ENCODE measurements at places on chromosomes 1 and 21. TPM values are rescaled to one million over a fixed set of nuclear protein-coding genes. Genes with fewer than 3 reads are reported as not detected.

Gene BTF3L4
- total RNA-seq = 41.5 TPM

Gene GBP7
- total RNA-seq = not detected

Gene KRTAP11-1
- not detected for total RNA-seq

Gene PGBD5
- total RNA-seq = 3.7 TPM

Gene GPR52
- total RNA-seq = 2.7 TPM

Gene CELA3B
- not detected for total RNA-seq

Gene CRNN
- total RNA-seq = not detected

Gene HDAC1
- 89.7 TPM for total RNA-seq

Gene TCEA3
- 46.3 TPM for total RNA-seq

Gene RUNX3
- total RNA-seq = 7.9 TPM

Gene NCMAP
- total RNA-seq = 11.0 TPM

Gene RHBDL2
- total RNA-seq = 2.1 TPM

Gene RNU1-1
- 8,605 TPM for total RNA-seq

Gene ATP1A4
- 0.19 TPM for total RNA-seq

Gene RNF186
- total RNA-seq = 2.7 TPM

GRCh38 chr1:3501856-3502640 is 47.6 kb downstream of the ARHGEF16 start:
- DNase-seq = peak; percentile 95
- no peaks in the 10 kb centered on the region for H3K4me1 ChIP-seq
- H3K4me3 ChIP-seq = no peak overlapping the region
- H3K27me3 ChIP-seq = no peaks in the 10 kb centered on the region
- H3K27ac ChIP-seq = no peak overlapping the region

DNA sequence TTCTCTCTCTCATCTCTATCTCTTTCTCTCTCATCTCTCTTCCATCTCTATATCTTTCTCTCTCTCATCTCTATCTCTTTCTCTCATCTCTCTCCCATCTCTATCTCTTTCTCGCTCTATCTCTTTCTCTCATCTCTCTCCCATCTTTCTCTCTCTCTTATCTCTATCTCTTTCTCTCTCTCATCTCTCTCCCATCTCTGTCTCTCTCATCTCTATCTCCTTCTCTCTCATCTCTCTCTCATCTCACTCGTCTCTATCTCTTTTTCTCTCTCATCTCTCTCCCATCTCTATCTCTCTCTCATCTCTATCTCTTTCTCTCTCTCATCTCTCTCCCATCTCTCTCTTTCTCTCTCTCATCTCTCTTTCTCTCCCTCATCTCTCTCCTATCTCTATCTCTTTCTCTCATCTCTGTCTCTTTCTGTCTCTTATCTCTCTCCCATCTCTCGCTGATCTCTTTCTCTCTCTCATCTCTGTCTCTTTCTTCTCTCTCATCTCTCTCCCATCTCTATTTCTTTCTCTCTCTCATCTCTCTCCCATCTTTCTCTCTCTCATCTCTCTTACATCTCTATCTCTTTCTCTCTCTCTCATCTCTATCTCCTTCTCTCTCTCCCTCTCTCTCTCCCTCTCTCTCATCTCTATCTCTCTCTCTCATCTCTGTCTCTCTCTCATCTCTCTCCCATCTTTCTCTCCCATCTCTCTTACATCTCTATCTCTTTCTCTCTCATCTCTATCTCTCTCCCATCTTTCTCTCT is 388.7 kb downstream of the NPHP4 start:
- no peaks in the 10 kb centered on the region for H3K27me3 ChIP-seq
- H3K4me3 ChIP-seq = no peak overlapping the region
- H3K36me3 ChIP-seq = no peaks in the 10 kb centered on the region
- H3K4me1 ChIP-seq = no peaks in the 10 kb centered on the region
- no peak for DNase-seq

DNA sequence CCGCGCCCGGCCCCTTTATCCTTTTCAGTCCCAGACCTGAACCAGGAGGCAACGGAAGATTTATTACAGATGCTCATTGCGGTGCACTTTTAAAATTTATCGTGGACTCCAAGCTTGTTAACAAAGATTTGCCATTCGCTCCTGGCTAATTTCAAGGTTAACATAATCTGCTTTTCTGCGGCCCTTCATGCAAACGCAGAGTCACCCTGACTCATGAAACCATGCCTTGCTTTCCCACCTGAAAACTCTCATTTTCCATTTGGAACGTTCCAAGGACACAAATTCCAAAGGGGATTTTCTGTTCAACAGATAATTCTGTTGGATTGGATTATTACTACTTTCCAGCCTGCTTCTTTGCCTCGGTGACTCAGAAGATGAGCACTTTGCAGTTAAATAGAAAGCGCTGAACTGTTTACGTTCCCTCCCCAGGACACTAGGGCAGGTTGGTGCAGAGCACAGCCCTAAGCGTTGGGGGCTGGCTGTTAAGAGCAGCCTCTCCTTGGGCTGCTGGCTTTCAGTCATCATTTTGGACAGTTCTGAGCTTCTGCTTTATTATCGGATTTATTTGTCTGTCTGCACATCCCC is 51.1 kb downstream of the CD247 start:
- H3K4me1 ChIP-seq = no peaks in the 10 kb centered on the region
- H3K4me3 ChIP-seq = no peak overlapping the region
- no peak overlapping the region for H3K27ac ChIP-seq
- DNase-seq = no peak
- H3K27me3 ChIP-seq = no peaks in the 10 kb centered on the region
- no peaks in the 10 kb centered on the region for H3K36me3 ChIP-seq

GRCh38 chr1:221620437-221621384 is 121.2 kb downstream of the DUSP10 start:
- no peak overlapping the region for H3K4me3 ChIP-seq
- no peak for DNase-seq
- H3K4me1 ChIP-seq = no peaks in the 10 kb centered on the region

- H3K36me3 ChIP-seq = no peaks in the 10 kb centered on the region
- peaks cover 6% of the 10 kb centered on the region for H3K27me3 ChIP-seq
- H3K27ac ChIP-seq = no peak overlapping the region
- H3K4me3 ChIP-seq = no peak overlapping the region
- H3K4me1 ChIP-seq = peaks cover 12% of the 10 kb centered on the region
Observed at GRCh38 chr1:1063945-1064831, 9.9 kb downstream of the RNF223 start.

DNA sequence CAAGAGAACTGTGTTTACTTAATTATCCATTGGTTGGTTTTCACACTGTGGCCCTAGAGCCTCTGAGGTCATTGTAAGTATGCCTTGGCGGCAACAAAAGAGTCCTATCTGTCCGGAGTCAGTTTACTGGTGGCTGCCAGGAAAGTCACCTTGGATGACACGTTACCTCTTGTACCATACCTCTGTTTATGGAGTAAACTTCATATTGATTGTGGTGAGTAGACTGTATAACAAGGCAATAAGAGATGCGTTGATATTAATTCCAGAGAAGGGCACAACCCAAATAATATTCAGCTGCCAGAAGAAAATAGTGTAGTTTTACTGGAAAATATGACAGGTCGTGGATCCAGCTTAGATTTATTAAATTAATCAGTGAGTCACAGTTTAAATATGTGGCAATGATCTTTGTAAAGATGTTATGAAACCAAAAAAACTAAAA is 20.4 kb upstream of the KIF14 start:
- no peaks in the 10 kb centered on the region for H3K36me3 ChIP-seq
- no peaks in the 10 kb centered on the region for H3K27me3 ChIP-seq
- no peaks in the 10 kb centered on the region for H3K4me1 ChIP-seq
- DNase-seq = no peak
- H3K4me3 ChIP-seq = no peak overlapping the region

- H3K27me3 ChIP-seq = no peaks in the 10 kb centered on the region
- H3K36me3 ChIP-seq = no peaks in the 10 kb centered on the region
- no peak overlapping the region for H3K27ac ChIP-seq
- DNase-seq = no peak
- no peaks in the 10 kb centered on the region for H3K4me1 ChIP-seq
Observed at GRCh38 chr1:201214461-201214860, 23.8 kb downstream of the IGFN1 start.

GRCh38 chr1:68308034-68308433 is 75.7 kb upstream of the WLS start:
- H3K4me1 ChIP-seq = no peaks in the 10 kb centered on the region
- H3K27me3 ChIP-seq = no peaks in the 10 kb centered on the region
- no peaks in the 10 kb centered on the region for H3K36me3 ChIP-seq
- H3K27ac ChIP-seq = no peak overlapping the region
- no peak for DNase-seq

- H3K4me3 ChIP-seq = no peak overlapping the region
- H3K27ac ChIP-seq = no peak overlapping the region
- DNase-seq = no peak
- H3K36me3 ChIP-seq = no peaks in the 10 kb centered on the region
Observed at GRCh38 chr1:218698141-218698540, 353.0 kb downstream of the TGFB2 start.

DNA sequence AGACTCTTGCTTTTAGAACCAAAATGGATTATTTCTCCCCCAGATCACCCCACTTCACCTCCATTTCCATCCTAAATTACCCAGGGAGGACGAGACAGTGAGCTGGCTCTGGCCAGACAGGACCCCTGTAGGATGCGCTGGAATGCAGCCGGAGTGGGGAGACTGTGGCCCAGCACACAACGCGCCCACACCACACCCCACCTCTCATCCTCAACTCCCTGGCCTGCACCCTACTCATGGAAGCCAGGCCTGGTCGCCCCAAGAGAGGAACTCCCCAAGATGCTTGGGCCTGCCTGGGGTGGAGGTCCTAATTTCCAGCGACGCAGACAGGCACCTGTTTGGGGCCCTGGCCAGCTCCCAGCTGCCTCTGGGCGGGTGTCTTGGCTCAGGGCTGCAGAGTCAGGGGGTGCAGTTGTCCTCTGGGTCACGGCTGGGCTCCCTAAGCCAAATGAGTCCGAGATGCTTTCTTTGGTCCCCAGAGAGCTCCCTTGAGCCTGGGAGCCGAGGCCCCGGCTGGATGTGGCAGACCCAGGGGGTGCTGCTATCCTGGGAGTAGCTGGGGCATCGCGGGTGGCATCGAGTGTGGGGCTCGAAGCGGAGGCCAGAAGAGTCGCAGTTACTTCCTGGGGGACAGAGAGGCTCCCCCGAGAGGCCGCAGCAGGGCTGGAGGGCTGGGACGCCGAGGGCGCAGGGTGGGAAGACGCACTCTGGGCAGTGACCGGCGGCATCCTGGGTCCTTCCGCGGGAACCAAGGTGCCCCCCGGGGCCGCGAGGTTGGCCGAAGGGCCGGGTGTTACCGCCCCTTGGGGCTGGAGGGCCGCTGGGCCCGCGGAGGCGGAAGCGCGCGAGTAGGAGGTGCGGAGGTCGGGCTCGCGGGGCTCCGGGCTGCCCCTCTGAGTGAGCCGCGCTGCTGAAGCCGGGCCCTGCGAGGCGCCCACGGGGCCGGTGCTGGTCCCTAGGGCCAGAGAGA is 10.4 kb downstream of the CLEC20A start:
- no peaks in the 10 kb centered on the region for H3K27me3 ChIP-seq
- no peak overlapping the region for H3K4me3 ChIP-seq
- no peak overlapping the region for H3K27ac ChIP-seq
- no peaks in the 10 kb centered on the region for H3K36me3 ChIP-seq

GRCh38 chr1:227365473-227366431 is 47.5 kb upstream of the CDC42BPA start:
- no peak for DNase-seq
- no peaks in the 10 kb centered on the region for H3K36me3 ChIP-seq
- no peaks in the 10 kb centered on the region for H3K27me3 ChIP-seq
- no peak overlapping the region for H3K27ac ChIP-seq

- DNase-seq = no peak
- peaks cover 4% of the 10 kb centered on the region for H3K4me1 ChIP-seq
- no peak overlapping the region for H3K27ac ChIP-seq
- no peak overlapping the region for H3K4me3 ChIP-seq
- H3K36me3 ChIP-seq = no peaks in the 10 kb centered on the region
- H3K27me3 ChIP-seq = peaks cover 2% of the 10 kb centered on the region
Observed at GRCh38 chr1:95115708-95116137, 1.4 kb upstream of the TLCD4 start.

DNA sequence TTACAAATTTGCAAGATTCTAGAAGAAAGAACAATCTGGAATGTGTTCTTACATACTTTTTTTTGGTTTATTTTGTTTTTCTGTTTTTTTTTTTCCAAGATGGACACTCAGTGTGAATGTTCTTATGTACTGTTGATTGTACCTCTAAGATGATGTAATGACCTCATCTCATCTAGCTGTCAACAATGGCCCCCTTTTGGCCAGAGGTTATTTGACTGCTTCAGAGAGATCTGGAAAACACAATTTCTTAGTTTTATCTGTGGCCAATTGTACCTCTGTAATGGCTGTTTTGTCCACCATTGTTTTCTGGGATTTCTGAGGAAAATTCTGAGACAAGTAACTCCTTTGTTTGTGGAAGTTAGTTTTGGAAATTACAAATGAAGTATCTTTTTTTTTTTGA is 38.9 kb downstream of the ST6GALNAC3 start:
- H3K27me3 ChIP-seq = no peaks in the 10 kb centered on the region
- no peaks in the 10 kb centered on the region for H3K4me1 ChIP-seq
- H3K4me3 ChIP-seq = no peak overlapping the region
- H3K36me3 ChIP-seq = no peaks in the 10 kb centered on the region

GRCh38 chr1:192435704-192436103 is 118.9 kb downstream of the RGS21 start:
- H3K4me3 ChIP-seq = no peak overlapping the region
- no peaks in the 10 kb centered on the region for H3K27me3 ChIP-seq

DNA sequence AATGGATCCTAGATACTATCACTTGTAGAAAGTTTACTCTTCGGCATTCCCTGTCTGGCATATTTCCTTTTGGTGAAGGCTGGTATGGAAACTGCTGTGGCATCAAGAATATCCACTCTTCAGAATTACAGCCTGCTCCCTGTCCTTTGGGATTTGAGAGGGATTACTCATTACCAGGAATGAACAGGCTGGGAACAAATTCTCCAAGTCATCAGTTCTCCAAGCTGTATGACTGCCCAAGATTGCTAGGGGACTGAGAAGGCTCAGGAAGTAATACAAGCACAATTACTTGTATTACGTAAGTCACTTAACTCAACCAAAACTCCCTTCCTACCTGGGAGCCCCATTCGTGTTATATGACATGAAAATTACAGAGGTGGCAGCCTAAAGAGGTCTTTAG is 49.6 kb downstream of the CD58 start:
- peaks cover 4% of the 10 kb centered on the region for H3K36me3 ChIP-seq
- H3K4me1 ChIP-seq = no peaks in the 10 kb centered on the region
- H3K27ac ChIP-seq = no peak overlapping the region
- no peak for DNase-seq
- H3K27me3 ChIP-seq = no peaks in the 10 kb centered on the region

Data from kidney (tissue), 22 donors.